ENCODE measurements at places on chromosomes 7 and 10. TPM values are rescaled to one million over a fixed set of nuclear protein-coding genes. Genes with fewer than 3 reads are reported as not detected.

DNA sequence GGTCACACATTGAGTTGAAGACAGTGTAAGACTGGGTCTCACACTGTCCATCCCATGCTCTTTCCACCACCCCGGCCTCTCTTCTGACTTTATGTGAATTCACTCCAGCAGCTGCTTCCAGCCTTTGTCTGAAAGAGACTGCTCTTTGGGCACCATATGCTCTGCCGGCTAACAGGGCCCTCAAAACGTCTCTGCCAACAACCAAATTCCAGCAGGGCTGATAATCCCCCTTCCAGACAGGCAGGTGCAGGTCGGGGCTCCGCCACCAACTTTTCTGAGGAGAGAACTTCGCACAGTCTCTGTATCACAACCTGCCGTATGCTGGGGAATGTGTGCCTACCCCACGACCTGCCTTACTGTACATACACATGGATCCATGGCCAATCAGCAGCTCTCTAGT, 64.3 kb downstream of the PLXNA4 start:
- DNase-seq: no peak
- H3K36me3 ChIP-seq: peaks cover 17% of the 10 kb centered on the region
- no peak overlapping the region for H3K4me3 ChIP-seq
- no peak overlapping the region for H3K27ac ChIP-seq

- H3K27me3 ChIP-seq: no peaks in the 10 kb centered on the region
- H3K4me3 ChIP-seq: no peak overlapping the region
- H3K27ac ChIP-seq: no peak overlapping the region
These were observed 8.2 kb downstream of the FOXP2 start for GRCh38 chr7:114422507-114423501.

GRCh38 chr10:35300063-35300699, 36.1 kb upstream of the CCNY start:
- H3K27me3 ChIP-seq: peaks cover 25% of the 10 kb centered on the region
- no peak overlapping the region for H3K27ac ChIP-seq
- no peak overlapping the region for H3K4me3 ChIP-seq
- no peaks in the 10 kb centered on the region for H3K36me3 ChIP-seq
- H3K4me1 ChIP-seq: peaks cover 4% of the 10 kb centered on the region

DNA sequence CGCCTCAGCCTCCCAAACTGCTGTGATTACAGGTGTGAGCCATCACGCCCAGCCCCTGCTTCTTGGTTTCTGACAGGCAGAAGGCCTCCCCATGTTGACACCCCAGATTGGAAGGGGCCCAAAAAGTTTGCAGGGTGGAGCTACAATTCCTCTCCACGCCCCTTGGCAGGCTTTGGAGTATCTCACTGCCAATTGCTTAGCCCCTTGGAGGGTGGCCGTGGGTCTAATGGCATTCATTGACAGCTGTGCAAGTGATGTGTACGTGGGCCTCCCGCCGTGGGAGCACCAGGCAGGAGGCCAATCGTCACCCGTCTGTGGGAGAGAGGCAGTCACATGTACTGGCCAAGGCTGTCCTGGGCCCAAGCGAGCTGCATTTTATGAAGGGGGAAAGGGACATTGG, 73.7 kb upstream of the PPIF start:
- H3K4me3 ChIP-seq: no peak overlapping the region
- no peaks in the 10 kb centered on the region for H3K27me3 ChIP-seq
- no peak for DNase-seq
- peaks cover 7% of the 10 kb centered on the region for H3K36me3 ChIP-seq
- peaks cover 2% of the 10 kb centered on the region for H3K4me1 ChIP-seq
- H3K27ac ChIP-seq: no peak overlapping the region

The MSMB gene
- total RNA-seq: not detected

DNA sequence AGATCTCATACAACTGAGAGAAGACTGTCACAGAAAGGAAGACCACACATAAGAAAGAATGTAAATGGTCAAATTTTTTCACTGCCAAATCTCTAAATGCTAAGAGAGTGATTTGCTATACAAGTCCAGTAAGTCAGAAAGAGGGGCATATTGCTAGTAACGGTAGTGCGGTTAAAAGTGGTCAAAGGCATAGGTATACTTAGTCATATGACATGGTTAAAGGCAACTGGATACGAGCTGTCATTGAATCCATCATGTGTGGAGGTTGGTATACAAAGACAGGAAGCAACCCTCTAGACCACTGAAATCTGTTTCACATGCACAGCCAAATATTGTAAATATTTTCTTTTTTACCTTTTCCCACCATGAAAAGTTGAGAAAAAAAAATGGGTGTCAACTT, 4.8 kb downstream of the INHBA start:
- no peak overlapping the region for H3K27ac ChIP-seq
- H3K27me3 ChIP-seq: peaks cover 47% of the 10 kb centered on the region
- no peak overlapping the region for H3K4me3 ChIP-seq
- H3K4me1 ChIP-seq: peaks cover 2% of the 10 kb centered on the region

The EN2 gene
- total RNA-seq: not detected

DNA sequence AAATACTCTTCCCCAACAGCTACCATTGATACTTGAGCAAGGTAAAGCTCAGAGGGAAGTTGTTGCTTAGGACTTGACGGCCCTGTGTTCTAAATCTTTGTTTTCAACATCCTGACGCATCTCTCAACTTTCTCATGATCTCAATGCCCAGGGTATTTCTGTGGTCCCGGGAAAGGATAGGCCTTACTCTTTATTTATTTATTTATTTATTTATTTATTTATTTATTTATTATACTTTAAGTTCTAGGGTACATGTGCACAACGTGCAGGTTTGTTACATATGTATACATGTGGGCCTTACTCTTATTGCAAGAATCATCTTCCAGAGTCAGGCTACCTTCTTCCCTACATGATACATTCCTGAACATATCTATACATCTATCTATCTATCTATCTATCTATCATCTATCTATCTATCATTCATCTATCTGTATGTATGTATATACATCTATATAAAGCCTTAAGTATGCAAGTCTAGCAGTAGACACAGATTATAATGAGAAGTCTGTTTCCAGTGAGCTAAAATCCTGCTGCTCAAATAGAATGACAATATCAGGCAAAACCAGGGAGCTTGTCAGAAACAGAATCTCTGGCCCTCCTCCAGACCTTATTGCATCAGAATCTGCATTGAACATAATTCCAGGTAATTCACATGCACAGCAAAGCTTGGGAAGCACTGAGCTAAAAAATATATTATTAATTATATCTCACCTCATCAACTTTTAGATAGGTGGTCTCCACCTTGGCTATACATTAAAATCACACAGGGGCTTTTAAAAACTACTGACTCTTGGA, 12.2 kb upstream of the CPA5 start:
- no peak overlapping the region for H3K27ac ChIP-seq
- H3K4me3 ChIP-seq: no peak overlapping the region
- H3K27me3 ChIP-seq: peaks cover 2% of the 10 kb centered on the region
- no peaks in the 10 kb centered on the region for H3K36me3 ChIP-seq
- no peak for DNase-seq

The UBE2D4 gene
- total RNA-seq: 7.8 TPM

- no peaks in the 10 kb centered on the region for H3K36me3 ChIP-seq
- H3K4me1 ChIP-seq: no peaks in the 10 kb centered on the region
- no peak overlapping the region for H3K4me3 ChIP-seq
- no peak for DNase-seq
- no peak overlapping the region for H3K27ac ChIP-seq
These were observed 45.1 kb upstream of the WDR11 start for GRCh38 chr10:120806081-120806480.

DNA sequence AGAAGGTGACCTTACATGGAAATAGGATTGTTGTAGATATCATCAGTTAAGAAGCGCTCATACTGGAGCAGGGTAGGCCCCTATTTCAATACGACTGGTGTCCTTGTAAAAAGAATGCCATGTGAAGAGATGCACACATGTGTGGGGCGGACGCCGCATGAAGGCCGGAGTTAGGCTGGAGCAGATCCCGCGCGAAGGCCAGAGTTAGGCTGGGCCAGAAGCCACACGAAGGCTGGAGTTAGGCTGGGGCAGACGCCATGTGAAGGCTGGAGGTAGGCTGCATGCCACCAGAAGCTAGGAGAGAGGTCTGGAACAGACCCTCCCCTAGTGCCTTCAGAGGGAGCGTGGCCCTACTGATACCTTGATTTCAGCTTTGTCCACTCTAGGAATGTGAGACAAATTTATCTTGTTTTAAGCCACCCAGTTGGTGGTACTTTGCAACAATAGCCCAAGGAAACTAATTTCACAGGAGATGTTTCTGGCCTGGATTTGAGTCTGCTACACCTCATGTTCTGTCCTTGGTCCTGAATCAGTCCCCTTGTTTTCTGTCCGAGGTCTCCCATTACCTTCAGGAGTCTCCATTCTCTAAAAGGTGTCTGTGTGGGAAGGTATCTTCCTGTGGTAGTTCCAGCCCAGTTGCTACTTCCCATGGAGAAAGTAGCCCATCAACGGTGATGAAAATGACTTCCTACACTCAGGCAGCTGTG, 585.8 kb downstream of the LRMDA start:
- H3K4me3 ChIP-seq: no peak overlapping the region
- H3K36me3 ChIP-seq: no peaks in the 10 kb centered on the region
- DNase-seq: no peak
- H3K27me3 ChIP-seq: no peaks in the 10 kb centered on the region
- H3K27ac ChIP-seq: no peak overlapping the region

The CCDC146 gene
- 9.2 TPM for total RNA-seq

The PLXNA4 gene
- total RNA-seq: 23.3 TPM

The HIPK2 gene
- total RNA-seq: 27.5 TPM

- peak overlapping the region; percentile 22 for H3K27ac ChIP-seq
- no peak for DNase-seq
- H3K36me3 ChIP-seq: peaks cover 35% of the 10 kb centered on the region
- no peaks in the 10 kb centered on the region for H3K27me3 ChIP-seq
These were observed 72.3 kb downstream of the NRBF2 start for GRCh38 chr10:63205421-63205820.

GRCh38 chr10:219731-220472, 84.6 kb downstream of the ZMYND11 start:
- H3K27me3 ChIP-seq: no peaks in the 10 kb centered on the region
- no peak for DNase-seq
- H3K4me1 ChIP-seq: peaks cover 17% of the 10 kb centered on the region
- no peak overlapping the region for H3K27ac ChIP-seq
- H3K36me3 ChIP-seq: peaks cover 8% of the 10 kb centered on the region

GRCh38 chr10:15793664-15794063, 66.6 kb downstream of the MINDY3 start:
- DNase-seq: no peak
- H3K4me3 ChIP-seq: no peak overlapping the region
- peaks cover 4% of the 10 kb centered on the region for H3K4me1 ChIP-seq
- H3K27ac ChIP-seq: no peak overlapping the region

The WNT2 gene
- total RNA-seq: not detected

Measured in activated CD4-positive, alpha-beta T cell treated with anti-CD3 and anti-CD28 coated beads, Interleukin-2, amount 10 ng/mL, durations not matched to agents 7 days and 5 days (primary cell).